ENCODE measurements at places on chromosomes 1 and 21.

- no peak for DNase-seq
Measured at GRCh38 chr1:50481142-50481736, 58.0 kb upstream of the DMRTA2 start.

GRCh38 chr21:15744926-15745325, 15.1 kb downstream of the USP25 start:
- no peak for DNase-seq

GRCh38 chr1:1959840-1960479, 40.9 kb upstream of the TMEM52 start:
- peak; percentile 16 for DNase-seq

- DNase-seq, result no peak
Measured at GRCh38 chr1:226222686-226223085, 778 bp upstream of the MIXL1 start.

DNA sequence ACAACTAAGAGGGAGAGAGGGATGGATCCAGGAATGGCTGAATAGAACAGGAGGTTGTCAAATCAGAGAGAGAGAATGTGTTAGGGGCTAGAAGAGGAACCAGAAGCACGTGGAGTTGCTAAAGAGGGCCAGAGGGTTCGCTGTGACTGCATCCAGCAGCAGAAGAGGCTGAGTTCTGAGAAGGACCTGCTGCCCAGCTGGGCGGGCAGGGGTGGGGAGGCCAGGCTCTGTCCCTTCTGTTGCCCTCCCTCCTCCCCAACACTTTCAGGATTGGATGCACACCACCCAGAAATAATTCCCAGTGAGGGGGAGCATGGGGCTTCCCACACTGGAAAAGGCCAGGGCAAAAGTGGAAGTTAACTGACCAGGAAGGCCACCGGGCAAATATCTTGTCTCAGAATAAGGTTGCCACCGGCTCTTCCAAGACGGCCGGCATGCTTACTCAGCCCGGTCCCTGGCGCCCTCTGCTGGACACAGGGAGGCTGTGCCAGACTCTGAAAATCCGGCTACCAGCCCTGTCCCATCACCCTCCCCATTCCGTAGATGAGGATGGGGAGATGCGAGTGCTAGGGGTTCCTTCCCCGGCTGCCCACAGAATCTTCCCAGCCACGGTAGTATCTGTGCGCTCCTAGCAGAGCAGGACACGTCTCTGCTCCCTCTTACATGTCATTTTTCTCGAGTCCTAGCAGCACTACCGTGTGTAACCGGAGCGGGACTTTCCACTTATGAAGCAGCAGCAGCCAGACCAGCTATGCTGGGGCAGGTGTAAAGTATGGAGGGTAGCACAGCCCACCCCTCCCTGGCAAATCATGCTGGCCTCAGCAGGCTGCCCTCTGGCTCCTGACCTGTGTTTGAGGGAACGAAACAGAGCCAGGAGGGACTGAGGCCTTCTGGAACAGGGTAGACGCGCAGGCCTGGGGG, 46.8 kb upstream of the A3GALT2 start:
- DNase-seq, result peak; percentile 79

GRCh38 chr1:6360117-6360496, 33.5 kb downstream of the ACOT7 start:
- no peak for DNase-seq

DNA sequence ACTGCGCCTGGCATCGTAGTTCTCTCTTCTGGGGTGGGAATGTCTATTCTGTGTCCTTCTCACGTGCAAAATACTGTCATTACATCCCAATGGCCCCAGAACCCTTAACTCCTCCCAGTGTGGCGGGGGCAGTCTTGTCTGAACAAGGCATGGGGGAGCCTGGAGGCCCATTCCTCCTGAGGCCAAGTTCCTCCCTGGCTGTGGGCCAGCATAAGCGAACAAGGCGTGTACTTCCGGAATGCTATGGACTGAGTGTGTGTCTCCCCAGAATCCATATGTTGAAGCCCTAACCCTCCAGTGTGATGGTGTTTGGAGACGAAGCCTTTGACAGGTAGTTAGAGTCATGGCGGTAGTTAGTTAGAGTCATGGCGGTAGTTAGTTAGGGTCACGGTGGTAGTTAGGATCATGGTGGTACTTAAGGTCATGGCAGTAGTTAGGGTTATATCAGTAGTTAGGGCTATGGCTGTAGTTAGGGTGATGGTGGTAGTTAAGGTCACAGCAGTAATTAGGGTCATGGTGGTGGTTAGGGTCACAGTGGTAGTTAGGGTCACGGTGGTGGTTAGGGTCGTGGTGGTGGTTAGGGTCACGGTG, 71.0 kb downstream of the PRKCZ start:
- no peak for DNase-seq

GRCh38 chr1:193634876-193635275, 448.5 kb upstream of the B3GALT2 start:
- no peak for DNase-seq

DNA sequence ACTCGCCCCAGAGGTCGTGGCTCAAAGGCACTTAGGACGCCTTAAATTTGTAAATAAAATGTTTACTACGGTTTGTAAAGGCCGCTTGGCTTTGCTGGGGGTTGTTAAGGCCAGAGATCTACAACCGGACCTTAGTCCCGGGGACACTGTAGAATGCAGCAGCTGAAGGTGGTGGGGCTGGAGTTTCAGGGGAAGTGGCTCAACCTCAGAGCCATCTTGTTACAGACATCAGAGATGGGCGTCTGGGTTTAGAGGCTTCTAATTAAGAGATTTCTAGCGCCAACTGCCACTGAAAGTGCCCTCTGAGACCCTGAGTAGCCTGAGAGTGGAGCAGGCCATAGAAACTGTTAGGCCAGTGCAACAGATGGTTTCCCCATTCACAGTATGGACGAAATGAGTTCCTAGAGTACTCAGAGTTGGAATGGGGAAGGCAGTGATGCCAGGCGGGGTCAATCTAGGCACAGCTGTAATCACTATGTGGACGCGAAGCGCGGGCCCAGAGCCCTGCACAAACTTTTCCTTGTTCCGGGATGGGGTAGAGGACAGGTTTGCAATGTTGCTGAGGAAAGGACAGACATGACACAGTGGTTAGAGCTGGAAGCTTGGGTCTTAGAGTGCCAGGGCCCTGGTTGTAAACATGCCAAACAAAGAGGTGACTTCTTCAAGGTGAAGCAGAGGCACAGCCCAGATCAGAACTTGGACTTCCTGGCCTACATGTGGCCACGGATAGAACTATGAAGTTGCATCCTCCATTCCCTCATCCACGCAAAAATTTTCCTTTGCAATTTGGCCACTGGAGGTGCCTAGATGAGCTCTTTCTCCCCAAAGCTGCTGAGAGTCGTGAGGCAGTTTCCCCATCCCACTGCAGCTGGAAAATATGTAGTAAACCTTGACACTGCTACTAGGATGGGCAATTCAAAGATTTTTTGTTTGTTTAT, 6.0 kb downstream of the HLX start:
- no peak for DNase-seq

DNA sequence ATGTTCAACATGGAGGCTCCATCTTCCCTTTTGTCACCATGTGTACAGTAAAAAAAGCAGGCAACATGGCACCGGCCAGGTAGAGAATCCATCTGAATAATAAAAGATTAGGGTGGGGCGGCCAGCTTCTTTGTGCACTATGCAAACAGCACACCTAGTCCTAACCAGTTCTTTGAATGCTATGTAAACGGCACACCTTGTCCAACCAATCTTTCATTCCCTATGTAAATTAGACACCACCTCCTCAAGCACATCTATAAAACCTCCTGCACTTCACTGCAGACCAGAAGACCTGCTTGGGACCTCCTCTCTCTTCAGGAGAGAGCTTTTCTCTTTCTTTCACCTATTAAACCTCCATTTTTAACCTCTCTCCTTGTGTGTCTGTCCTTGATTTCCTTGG, 28.2 kb downstream of the TFB2M start:
- DNase-seq, result no peak

GRCh38 chr1:167950569-167950968, 13.7 kb upstream of the MPC2 start:
- no peak for DNase-seq

DNA sequence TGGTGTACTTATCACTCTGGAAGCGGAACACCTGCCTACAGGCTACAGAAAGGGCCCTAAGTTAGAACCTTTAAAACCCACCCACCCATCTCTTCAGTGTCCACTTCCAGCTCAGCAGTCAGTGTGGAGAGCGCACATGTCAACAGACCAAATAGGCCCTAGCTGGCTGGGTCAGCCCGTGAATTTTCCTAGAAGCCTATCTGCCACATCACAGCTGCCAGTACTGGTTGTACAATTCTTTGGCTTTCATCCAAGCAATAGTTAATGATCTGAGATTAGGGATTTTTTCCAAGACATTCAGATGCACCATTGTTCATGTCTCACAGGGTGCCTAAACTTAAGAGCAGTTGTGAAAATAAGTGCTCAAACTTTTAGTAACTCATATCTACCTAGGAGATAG, 197.1 kb downstream of the KCNK2 start:
- DNase-seq, result no peak

- no peak for DNase-seq
Measured at GRCh38 chr1:245079021-245079609, 75.7 kb upstream of the KIF26B start.

DNA sequence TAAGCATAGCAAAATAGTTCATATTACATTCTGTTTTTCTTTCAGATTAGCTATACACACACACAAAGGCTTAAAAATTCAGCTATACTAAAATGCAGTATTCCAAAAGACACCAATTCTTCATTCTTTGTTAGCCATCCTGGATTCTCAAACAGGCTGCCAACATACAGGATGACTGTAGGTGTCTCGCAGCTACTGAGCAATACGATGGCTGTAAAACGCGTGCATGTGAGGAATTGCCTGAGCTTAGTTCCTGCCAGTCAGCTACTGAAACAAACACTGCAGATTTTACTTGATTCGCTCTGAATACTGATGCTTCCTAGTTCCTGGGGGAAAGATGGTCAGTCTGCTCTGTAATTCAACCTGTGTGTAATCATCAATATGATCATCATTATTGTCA, 24.7 kb upstream of the HMGN1 start:
- DNase-seq, result no peak

DNA sequence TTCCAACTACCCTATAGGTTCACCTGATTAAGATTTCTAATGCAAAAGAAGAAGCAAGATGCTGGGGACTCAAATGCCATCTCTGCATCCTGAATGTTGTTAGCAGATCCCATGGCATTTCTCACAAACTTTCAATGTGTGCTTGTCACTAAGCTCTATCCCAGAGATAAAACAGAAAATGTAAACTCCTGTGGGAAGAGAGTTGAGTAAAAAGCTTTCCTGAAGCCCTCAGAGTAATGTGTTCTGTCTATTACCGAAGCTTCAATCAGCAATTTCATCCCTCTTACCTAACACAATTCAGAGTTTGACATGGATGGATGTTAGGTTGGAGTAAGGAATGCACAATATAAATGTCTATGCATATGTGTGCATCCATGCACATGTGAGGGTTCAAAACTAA, 829.9 kb upstream of the PRMT6 start:
- DNase-seq, result no peak

- DNase-seq, result no peak
Measured at GRCh38 chr1:64663668-64664067, 81.2 kb upstream of the RAVER2 start.

DNA sequence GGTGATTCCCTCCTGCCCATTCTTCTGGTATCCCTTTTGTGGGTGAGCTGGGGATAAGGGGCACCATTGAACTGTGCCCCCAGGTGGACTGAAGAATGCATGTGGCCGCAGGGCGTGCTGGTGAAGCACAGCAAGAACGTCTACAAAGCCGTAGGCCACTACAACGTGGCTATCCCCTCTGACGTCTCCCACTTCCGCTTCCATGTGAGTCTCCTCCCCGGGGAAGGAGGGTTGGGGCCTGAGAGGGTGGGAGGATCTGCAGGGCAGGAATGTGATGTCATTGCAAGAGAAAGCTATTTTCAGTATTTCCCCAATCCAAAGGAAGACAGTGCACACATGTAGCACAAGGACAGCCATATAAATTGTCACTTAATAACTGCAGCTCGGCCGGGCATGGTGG, 7.5 kb upstream of the KPNA6 start:
- DNase-seq, result no peak

DNA sequence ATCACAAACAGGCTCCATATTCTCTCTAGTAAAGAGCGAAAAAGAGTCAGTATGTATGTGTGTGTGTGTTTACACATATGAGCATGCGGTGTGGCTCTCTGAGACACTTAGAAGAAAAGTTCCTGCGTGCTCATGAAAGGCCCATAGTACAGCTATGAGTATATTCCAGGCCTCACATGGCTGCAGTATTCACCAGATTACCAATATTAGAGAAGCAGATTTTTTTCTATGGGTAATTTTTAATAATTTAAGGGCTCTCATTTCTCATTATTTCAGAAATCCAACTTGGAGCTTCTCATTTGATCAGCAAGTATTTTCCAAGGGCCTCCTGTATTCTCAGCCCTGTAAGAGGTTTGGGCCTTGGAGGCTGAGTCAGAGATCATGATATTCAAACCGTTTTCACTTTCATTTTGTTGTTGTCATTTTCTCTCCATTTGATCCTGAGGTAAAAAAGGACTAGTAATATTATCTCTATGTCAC, 232.9 kb upstream of the SGIP1 start:
- DNase-seq, result no peak

GRCh38 chr1:66168467-66168887, 365.5 kb upstream of the SGIP1 start:
- DNase-seq, result no peak

GRCh38 chr1:29655945-29656850, 419.9 kb downstream of the PTPRU start:
- DNase-seq, result no peak

- DNase-seq, result no peak
Measured at GRCh38 chr1:228147768-228148167, 2.0 kb upstream of the GJC2 start.

- no peak for DNase-seq
Measured at GRCh38 chr1:6996371-6996770, 211.1 kb downstream of the CAMTA1 start.

GRCh38 chr1:182620924-182621585, 16.9 kb upstream of the RGS16 start:
- DNase-seq, result no peak

- DNase-seq, result no peak
Measured at GRCh38 chr1:180173451-180173850, 18.8 kb downstream of the QSOX1 start.

DNA sequence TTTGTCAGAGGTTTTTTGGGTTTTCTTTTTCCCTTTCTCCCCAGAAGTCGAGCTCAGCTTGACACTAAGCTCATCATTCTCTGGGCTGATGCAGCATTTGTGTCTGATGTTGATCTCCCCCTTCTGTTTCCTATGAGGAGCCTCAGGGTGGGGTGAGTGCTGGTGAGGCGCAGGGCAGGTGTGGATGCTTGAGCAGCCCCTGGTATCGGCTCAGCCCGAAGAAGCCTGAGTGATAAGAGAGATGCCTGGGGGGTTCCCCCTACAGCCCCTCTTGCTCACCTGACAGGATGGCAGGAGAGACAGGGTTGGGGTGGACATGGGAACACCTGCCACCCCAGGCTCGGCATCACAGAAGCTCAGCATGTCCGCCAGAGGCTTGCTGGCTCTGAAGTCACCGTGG, 239.0 kb downstream of the RHOU start:
- no peak for DNase-seq
